CD4-positive, alpha-beta T cell treated with Interleukin-12 subunit alpha and Interleukin-12 subunit beta, for 1 hour (primary cell): ENCODE measurements at places on chromosomes 1 and 21.

DNA sequence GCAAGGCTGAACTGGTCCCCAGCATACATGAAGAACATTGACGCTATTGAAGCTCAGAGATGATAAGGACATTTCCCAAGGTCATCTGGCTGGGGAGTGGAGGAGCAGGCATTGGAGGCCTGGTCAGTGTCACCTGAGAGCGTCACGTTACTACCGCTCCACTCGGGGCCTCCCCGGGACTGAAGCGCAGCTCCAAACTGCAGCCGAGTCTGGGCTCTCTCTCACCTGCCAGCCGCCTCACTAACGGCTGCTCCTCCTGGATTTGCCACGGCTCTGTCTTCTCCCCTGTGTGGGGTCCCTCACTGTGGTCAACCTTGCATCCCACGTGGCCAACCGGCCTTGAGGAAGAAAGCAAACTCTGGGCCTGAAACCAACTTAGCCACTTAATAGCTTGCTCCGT lies 111.3 kb downstream of the ADSS2 start:
- no peak for DNase-seq

DNA sequence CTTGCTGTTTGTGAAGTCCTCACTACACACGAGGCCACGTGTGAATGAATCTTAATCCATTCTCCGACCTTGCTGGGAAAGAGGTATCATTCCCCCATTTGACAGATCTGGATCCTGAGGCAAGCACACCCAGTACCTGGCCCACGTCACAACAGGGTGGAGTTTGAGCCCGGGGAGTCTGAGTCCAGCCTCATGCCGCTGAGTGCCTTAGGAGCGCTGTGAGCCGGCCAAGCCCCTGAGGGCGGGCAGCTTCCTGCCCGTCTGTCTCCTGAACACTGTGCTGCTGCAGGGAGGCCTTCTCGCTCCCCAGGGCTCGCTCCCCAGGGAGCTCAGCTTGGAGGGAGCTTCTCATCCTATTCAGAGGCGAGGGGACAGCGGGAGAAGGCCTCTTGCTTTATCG lies 29.7 kb downstream of the SLC45A1 start:
- DNase-seq: no peak

DNA sequence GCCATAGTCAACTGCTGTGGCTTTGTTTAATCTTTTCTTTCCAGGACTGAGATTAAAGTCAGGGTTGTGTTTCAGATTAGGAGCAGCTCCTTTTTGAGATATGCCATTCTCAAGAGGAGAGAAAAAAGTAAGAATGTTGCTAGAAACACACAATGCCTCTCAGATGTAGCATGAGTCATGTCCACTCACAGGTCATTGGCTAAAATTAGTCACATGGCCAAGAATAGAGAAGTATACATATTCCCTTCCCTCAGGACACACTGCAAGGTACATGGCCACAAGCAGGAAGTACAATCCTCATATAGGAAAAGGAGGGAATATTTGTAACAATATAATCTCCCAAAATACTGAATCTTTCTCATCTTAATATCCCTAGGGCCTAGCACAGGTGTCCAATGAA lies 141.9 kb upstream of the PTBP2 start:
- DNase-seq: no peak

- no peak for DNase-seq
Observed at GRCh38 chr1:41641475-41641814, 157.0 kb upstream of the EDN2 start.

DNA sequence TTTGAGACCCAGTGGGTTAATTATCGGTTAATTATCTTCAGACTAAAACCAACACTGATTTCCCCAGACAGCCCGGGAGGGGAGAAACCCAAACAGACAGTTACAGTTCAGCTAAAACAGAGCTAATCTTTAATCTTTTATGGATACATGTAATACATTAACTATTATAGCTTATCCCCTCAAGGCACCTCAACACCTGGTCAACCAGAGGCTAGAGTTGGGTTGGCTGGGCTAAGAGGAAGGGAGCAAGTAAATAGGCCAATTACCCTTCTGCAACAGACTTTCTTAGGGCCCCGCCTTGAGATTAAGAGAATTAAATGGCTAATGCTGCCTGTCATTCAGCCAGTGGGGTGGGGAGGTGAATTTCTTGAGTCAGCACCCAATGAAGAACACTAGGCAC lies 6.6 kb upstream of the MED18 start:
- DNase-seq: no peak

GRCh38 chr21:44392185-44392584 lies 38.8 kb downstream of the TRPM2 start:
- no peak for DNase-seq

DNA sequence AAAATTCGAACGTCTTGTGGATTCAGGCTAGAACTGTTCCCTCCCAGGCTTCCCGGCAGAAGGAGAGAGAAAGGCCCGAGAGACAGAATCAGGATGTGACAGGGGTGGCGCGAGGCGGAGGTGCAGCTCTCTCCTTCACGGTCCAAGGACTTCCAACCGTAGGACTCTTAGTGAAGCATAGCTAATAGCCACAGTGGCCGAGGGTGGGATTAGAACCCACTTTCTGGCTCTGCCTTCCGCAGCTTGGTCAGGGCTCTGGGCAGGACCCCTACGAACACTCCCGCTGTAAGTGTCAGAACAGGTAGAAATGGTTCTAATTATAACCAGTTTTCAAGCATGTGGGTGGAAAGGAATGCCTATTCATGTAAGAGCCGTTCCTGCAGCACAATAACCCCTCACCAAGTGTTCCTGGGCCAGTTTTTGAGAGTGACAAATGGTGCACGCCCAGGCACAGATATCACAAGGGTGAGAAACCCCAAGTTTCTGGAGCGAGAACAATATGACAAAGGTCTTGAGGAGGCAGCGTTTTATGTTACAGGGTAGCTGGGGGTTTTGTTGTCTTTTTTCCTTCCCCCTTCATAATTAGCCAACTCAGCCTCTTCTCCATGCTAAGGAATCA lies 86.4 kb downstream of the SYF2 start:
- no peak for DNase-seq

DNA sequence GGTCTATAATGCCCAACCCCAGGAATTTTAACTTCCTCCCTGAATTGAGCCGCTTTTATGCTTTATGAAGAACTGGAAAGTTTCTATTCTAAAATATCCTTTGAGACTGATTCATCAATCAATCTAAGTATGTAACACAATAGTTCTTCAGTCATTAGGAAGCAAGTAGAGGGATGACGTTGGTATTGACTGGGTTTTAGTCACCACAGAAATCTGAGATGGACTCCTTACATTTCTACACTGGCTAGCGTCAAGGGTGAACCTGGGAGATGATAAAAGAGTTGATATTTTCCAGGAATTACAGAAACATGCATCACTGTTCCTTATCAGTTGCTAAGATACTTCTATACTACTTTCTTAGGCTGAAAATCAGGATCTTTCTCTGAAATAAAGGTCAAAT lies 308.0 kb downstream of the HMCN1 start:
- DNase-seq: no peak

GRCh38 chr1:3389093-3389833 lies 65.2 kb upstream of the ARHGEF16 start:
- no peak for DNase-seq

DNA sequence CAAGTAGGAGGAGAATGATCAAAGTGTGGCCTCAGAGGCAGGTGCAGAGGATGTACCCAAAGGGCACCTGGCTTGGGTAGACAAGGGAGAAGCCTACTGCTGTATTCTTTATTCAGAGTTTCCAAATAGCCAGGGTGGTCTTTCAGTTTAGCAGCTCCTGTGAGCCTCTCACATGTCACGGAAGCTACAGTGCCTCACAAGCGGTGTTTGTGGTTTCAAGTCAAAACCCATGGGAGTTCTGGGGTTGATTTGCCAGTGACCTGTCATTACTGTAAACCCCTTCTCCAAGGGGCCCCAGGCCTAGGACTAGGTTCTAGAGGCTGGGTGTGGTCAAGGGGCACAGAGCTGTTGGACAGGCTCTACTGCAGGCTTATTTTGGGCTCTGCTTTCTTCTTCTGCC lies 10.2 kb upstream of the IL10 start:
- no peak for DNase-seq

GRCh38 chr1:237687804-237688203 lies 202.9 kb downstream of the ZP4 start:
- DNase-seq: no peak
